CD8-positive, alpha-beta T cell (primary cell): ENCODE measurements at places on chromosomes 5 and 9. TPM values are rescaled to one million over a fixed set of nuclear protein-coding genes. Genes with fewer than 3 reads are reported as not detected.

BTNL3 gene
- not detected for total RNA-seq

ZBTB26 gene
- total RNA-seq = 5.9 TPM

CAMK2A gene
- 0.27 TPM for total RNA-seq

DRD1 gene
- not detected for total RNA-seq

SLC6A18 gene
- not detected for total RNA-seq

CDO1 gene
- total RNA-seq = not detected

OR1J2 gene
- total RNA-seq = not detected

PIK3R1 gene
- 461 TPM for total RNA-seq

ZNF483 gene
- 19.6 TPM for total RNA-seq

SLC34A1 gene
- total RNA-seq = not detected

GDNF gene
- not detected for total RNA-seq

TPPP gene
- total RNA-seq = 5.4 TPM
